ENCODE measurements at places on chromosomes 1 and 21.

- DNase-seq, result no peak
Observed at GRCh38 chr1:235881930-235882700, 15.4 kb upstream of the LYST start.

DNA sequence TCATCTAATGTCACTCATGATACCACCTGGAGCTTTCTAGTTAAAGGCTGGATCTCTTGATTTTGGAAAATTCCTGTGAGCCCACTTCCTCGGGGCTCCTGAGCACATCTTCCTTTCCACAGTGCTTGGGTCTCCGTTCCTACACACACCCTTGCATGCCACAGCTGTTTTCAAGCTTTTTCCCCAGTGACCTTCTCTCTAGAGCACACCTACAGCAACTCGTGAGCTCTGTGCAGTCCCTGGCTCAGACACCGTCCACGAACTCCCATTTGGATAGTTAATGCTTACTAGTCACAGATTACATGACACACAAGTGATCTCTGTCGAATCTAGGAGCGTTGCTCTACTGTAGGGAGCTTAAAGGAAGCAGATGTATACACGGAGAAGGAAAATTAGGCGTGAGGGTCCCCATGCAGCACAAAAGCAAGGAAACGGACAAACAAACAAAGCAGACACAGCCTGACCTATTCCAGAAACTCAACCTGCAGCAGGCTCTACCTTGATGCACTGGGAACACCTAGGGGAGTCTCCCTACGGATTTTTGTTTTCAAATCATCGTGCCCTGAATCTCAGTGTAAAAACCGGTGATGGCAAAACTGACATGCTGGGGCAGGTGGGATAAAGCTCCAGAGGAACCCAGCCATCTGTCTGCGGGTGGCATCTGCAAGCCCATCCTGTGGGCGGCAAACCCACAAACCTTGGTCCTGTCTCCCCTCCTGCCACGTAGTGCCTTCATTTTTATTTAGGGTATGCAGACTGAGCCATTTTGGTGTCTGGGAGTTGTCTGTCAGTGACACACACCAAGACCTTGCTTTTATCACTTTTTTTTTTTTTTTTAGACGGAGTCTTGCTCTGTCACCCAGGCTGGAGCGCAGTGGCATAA, 177.8 kb downstream of the RUNX1 start:
- DNase-seq, result no peak

GRCh38 chr1:33616780-33617179, 144.3 kb downstream of the ZSCAN20 start:
- DNase-seq, result no peak

DNA sequence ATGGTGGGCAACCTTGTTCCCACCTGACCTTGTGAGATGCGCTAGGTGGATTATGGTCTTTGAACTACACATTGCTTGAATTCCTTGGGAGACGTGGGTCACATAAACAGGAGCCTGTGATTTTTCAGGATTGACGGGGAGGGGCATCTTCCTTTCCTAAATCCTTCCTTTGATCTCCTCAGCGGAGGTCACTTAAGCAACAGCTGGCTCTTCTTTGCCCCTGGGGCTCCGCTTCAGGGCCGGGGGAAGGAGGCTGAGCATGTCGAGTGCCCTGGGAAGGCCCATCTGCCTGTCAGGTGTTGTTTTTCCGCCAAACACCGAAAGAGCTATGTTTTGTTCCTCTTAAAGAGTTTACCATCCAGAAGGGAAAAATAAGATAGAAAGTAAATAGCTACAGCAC, 40.6 kb downstream of the KIF26B start:
- no peak for DNase-seq

GRCh38 chr1:26477446-26478152, 5.4 kb downstream of the HMGN2 start:
- DNase-seq, result no peak

- no peak for DNase-seq
Observed at GRCh38 chr1:43329995-43330751, 7.4 kb upstream of the MPL start.

- DNase-seq, result no peak
Observed at GRCh38 chr1:110787328-110788071, 85.4 kb upstream of the CD53 start.

DNA sequence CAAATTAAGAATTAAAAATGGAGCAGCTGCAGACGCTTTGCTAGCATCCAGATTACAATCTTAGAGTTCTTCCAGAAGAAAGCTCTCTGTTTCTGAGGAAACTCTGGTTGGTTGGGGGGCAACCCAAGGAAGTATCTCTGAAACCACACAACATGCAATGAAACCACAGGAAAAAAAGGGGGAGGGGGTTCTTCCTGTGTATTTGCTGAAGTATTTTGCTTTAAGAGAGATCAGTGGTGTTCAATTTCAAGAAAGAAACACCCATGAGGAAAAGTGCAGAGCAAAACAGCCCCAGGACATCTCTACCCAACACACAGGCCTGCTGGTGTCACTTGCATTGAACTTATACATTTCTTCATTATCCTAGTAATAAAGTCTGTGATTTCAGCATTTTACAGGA, 19.7 kb upstream of the TIAM1 start:
- DNase-seq, result no peak

Measured in HCT116 (cell line).